ENCODE measurements at places on chromosomes 5 and 9.

- no peak for DNase-seq
These were observed 145.3 kb downstream of the CACNA1B start for GRCh38 chr9:138022756-138023393.

DNA sequence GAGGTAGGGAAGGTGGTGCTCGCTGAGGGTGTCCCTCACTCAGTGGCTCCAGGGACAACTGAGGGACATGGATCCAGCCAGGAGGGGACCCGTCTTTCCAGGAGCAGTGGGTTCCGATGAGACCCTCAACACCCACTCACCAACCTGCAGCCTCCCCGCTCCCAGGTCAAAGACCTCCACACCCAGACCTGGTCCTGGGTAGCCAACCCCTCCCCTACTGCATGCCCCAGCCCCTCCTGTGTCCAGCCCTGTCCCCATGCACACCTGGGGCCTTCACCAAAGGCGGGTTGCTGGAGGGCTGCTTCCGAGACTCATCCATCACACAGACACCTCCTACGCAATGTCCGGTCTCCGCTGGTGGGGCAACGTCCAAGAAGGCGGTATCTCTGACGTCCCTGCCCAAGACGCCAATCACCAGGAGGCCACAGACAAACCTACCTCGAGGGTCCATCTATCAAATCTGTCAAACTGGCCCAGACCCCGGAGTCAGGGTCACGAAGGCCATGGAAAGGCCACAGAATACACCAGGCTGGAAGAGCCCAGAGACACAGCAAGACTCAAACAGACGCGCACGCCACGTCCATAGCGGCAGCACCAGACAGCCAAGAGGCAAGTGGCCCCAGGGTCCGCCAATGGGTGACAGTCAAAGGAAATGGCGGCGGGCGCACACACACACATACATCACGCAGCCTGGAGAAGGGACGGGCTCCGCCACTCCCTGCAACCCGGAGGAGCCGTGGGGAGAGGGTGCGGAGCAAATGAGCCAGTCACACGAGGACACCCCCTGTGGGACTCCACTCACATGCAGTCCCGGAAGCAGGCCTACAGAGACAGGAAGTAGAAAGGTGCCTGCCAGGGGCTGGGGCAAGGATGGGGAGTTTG is 10.8 kb downstream of the NACC2 start:
- no peak for DNase-seq

- no peak for DNase-seq
These were observed 149.0 kb downstream of the AOPEP start for GRCh38 chr9:94875300-94876020.

DNA sequence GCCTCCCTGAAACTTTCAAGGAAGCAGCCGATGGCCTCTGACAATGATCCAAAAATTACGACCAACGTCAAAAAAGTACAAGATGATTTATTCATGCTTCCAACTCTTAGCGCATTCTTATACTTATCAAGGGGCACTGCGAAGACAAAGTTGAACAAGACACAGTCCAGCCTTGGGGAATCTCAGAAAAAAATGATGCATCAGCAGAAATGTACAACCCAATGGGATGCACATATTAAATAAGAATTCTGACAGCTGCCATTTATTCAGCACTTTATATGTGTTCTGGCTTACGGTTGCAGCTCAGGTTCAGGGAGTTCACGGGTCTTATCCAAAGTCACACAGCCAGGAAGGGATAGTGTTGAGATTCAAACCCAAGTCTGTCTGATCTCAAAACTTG is 96.0 kb upstream of the CPLX2 start:
- DNase-seq, result no peak

DNA sequence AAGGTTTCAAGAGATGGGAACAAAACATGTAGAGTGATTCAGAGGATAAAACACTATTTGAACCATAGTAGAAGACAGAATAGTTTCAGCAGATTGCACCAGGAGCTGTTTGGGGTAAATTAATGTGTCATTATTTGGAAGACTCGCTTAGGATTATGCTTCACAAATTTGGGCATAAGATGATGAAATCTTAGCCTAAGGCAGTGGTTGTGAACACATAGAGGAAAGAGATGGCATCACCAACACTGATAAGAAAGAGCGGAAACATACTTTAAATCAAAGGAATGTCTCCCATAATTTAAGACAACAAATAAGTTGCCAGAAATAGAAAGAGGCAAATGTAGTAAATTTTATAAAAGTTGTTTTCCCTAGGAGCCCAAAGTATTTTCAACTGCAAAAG is 66.1 kb upstream of the TBCA start:
- DNase-seq, result no peak

GRCh38 chr5:154860123-154860522 is 1.7 kb downstream of the CNOT8 start:
- DNase-seq, result no peak

DNA sequence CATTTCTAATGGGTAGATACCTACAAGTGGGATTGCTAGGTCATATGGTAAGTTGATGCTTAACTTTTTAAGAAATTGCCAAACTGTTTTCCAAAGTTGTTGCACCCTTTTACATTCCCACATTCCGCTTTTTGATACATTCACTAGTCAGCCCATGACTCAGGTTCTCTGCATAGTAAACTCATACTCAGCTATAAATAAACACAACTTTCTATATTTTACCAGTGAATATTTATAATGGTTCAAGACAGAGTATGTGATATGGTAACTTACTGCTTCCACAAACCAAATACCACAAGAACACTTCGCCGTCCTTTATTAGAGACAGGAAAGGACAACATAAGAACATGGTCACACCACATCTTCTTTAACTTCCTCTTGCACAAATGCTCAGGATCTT is 54.0 kb downstream of the PLPP1 start:
- no peak for DNase-seq

GRCh38 chr5:15354021-15354420 is 146.0 kb upstream of the FBXL7 start:
- no peak for DNase-seq

GRCh38 chr5:132493241-132493640 is 2.7 kb upstream of the IRF1 start:
- no peak for DNase-seq

- no peak for DNase-seq
These were observed 140.9 kb downstream of the ZNF608 start for GRCh38 chr5:124605541-124605940.

DNA sequence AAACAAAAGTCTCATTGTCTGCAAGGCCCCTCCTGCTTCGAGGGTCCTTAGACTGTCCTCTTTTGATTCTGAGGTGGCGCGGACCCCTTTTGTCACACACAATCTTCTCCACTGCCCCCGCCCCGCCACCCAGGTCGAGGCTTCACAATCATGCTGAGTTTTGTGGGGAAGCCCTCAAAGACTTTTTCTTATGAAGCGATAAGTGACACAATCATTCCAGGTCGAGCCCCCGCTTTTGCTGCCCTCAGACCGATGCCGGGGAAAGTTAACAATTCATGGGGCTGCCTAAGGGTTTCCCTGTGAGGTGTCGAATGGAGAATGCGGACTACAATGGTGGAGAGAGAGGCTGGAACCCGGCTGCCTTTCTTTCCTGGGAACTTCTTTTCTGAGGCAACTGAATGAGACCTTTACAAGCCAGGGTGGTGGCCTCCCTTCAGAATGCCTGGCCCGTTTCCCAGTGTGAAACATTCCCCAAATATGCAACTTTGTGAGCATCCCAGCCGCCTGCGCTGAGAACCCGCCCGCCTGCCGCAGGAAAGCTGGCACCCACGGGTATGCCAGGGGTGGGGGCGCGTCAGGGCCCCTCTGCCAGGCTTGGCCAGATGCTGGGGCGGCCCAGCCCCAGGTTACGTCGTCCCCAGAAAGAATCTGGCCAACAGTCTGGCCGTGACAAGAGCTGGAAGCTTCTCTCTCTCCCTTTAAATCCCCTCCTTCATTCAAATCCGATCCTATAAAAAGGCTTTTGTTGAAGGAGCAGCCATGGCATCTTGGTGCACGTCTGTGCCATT is 71.9 kb downstream of the MAP1B start:
- no peak for DNase-seq

- DNase-seq, result no peak
These were observed 22.7 kb downstream of the CHD1 start for GRCh38 chr5:98905857-98906688.

DNA sequence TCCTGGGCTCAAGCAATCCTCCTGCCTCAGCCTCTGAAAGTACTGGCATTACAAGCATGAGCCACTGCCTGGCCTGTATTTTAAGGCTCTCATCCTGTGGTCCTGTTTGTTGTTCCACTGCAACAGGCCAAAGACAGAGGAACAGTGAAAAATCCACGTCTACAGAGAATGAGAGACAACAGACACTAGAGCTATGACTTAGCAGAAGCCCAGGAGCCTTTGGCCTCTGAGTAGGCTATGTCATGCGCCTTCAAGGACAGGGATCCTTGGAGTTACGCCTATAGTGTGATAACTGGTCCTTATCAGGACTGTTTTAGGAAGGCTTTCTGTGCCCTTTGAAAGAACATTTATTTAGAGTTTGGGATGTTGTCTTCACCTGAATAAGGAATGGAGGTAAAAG is 10.5 kb downstream of the POC5 start:
- no peak for DNase-seq

- no peak for DNase-seq
These were observed 140.8 kb downstream of the COL23A1 start for GRCh38 chr5:178449163-178450070.

DNA sequence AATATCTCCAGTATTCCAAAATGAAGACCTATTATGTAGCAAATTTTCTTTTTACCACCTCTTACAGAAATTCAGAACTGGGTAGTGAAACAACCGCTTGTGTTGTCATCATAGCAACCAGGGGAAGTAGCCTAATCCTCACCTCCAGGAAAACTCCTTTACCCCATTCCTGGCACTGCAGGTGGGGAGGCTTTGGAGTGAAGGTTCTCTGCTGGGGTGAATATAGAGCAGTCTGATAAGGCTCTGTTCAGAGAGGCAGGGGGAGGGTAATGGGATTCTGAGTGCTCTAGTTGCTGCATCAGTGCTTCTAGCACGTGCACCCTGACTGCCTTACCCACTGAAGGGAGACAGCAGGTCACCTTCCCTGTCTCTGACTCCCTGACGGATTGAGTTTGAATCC is 116.2 kb downstream of the MAN2A1 start:
- DNase-seq, result no peak

GRCh38 chr5:67206929-67207328 is 10.3 kb upstream of the CD180 start:
- DNase-seq, result peak; percentile 84
